ENCODE measurements at places on chromosomes 1 and 21. TPM values are rescaled to one million over a fixed set of nuclear protein-coding genes. Genes with fewer than 3 reads are reported as not detected.
A peak's percentile ranks its signal among the peaks of the same experiment; 100 is the strongest.

DNA sequence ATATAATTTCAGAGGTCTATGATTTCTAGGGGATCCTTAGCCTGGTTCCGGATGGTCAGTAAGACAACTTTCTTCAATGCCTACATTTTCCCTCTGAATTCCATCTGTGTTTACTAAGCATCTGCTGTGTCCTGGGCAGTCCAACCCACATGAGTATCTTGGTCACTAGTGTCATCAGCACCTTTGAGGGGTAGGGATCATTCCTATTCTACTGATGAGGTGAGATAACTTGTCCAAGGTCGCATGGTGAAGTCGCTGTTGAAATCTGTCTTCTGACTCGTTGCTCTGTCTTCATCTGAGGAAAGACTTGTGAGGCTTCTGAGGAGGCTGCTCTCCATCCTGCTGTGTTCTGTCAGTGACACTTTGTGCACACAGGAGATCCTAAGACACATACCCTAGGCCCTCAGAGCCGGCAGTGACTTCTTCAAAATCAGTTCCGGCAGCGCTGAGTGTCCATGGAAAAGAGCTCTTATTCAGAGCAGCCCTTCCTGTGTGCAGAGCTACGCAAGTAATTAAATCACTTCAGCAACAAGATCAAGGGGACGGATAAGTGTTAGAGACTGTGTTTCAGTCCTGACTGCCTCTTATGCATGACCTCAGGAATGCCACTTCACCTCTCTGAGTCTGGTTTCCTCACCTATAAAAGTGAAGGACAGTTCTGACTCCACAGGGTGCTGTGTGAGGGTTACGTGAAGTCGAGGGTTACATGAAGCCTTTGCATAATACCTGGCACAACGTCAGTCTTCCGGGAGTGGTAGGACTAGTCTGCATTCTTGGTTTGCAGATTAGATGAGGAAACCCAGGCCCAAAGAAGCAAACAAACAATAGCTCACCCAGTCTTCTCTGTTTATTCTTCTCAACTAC is 28.4 kb downstream of the AK2 start:
- H3K27me3 ChIP-seq, result no peaks in the 10 kb centered on the region
- peaks cover 31% of the 10 kb centered on the region for H3K4me1 ChIP-seq
- DNase-seq, result no peak

GRCh38 chr1:220306339-220306738 is 34.1 kb upstream of the RAB3GAP2 start:
- H3K36me3 ChIP-seq, result peaks cover 3% of the 10 kb centered on the region
- no peaks in the 10 kb centered on the region for H3K27me3 ChIP-seq
- no peak for DNase-seq
- H3K4me3 ChIP-seq, result no peak overlapping the region
- H3K4me1 ChIP-seq, result peaks cover 2% of the 10 kb centered on the region

DNA sequence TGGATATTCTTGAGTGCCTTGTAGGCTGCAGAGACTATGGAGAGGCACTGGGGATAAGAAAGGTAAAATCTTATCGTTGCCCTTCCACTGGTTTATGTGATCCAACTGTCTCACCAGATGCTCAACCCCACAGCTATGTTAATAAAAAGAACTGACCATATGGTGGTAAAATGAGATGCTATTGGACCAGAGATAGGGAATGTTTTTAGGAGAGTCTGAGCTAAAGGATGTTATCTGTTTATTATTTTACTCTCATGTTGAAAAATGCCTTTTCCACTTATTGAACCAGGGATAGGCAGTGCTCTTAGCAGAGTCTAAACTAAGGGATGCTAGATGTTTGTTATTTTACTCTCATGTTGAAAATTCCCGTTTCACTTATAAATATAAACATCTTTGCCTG is 172.8 kb upstream of the GREM2 start:
- peaks cover 15% of the 10 kb centered on the region for H3K4me1 ChIP-seq
- H3K36me3 ChIP-seq, result no peaks in the 10 kb centered on the region
- no peak overlapping the region for H3K27ac ChIP-seq

Gene CD52
- 1.1 TPM for total RNA-seq

GRCh38 chr1:36411674-36412648 is 14.3 kb upstream of the LSM10 start:
- H3K4me1 ChIP-seq, result peaks cover 3% of the 10 kb centered on the region
- H3K27me3 ChIP-seq, result no peaks in the 10 kb centered on the region
- DNase-seq, result no peak

Gene SLFNL1
- 1.2 TPM for total RNA-seq

GRCh38 chr1:21149855-21150432 is 26.8 kb downstream of the EIF4G3 start:
- peak overlapping the region; percentile 82 for H3K27ac ChIP-seq
- peaks cover 14% of the 10 kb centered on the region for H3K4me1 ChIP-seq
- no peaks in the 10 kb centered on the region for H3K27me3 ChIP-seq
- H3K36me3 ChIP-seq, result peaks cover 8% of the 10 kb centered on the region

DNA sequence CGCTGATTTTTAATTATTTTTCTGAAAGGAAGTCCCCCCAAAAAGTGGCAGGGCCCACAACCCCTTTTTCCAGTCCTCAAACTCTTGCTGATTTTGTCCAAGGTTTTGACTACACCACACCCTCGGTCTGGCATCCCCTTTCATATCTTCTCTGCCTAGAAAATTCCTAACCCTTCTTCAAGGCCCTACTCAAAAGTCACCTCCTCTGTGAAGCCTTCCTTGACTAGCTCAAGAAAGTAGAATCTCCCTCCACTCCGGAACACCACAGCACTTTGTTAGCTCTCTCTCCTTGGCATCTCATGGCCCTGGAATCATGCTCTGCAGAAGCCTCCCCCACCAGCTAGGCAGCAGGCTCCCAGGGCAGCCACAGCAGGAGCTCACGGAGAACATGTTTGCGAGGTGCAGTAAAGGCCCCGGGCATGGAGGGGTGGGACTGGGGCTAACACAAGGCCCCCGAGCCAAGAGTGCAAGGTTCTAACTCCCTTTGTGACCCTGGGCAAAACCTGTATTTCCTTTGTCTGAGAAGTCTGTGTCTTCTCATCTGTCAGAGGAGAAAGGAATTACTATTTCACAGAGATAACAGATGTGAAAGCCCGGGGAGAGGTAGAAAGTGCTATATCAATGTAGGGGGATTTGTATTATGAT is 17.7 kb upstream of the S100A7 start:
- H3K27ac ChIP-seq, result peak overlapping the region; percentile 93
- DNase-seq, result no peak
- peaks cover 36% of the 10 kb centered on the region for H3K4me1 ChIP-seq
- H3K36me3 ChIP-seq, result peaks cover under 1% of the 10 kb centered on the region

- no peak overlapping the region for H3K4me3 ChIP-seq
- H3K4me1 ChIP-seq, result no peaks in the 10 kb centered on the region
- H3K36me3 ChIP-seq, result peaks cover 3% of the 10 kb centered on the region
- no peaks in the 10 kb centered on the region for H3K27me3 ChIP-seq
- no peak overlapping the region for H3K27ac ChIP-seq
These were observed 195.0 kb upstream of the PBX1 start for GRCh38 chr1:164363980-164364379.

Gene PUM1
- 250 TPM for total RNA-seq

Gene ATXN7L2
- 14.9 TPM for total RNA-seq

DNA sequence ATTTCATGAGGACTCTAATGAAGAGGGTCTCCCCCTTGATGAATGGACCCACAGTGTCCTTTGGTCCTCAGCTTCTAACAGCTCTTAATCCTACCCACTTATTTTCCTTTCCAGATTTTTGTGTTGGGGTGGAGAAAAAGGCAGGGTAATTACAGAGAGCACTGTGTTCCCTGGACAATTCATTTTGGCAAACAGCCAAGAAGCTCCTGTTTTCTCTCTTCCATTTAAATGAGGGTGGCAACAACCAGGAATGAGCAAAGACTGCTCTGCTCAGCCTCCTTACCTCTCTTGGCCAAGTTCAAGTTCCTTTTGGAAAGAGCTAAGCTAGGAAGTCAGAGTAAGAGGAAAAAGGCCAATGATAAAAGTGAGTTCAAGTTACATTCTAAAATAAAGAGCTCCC is 11.9 kb downstream of the XKR8 start:
- H3K27ac ChIP-seq, result no peak overlapping the region
- H3K27me3 ChIP-seq, result no peaks in the 10 kb centered on the region
- H3K4me3 ChIP-seq, result no peak overlapping the region
- peaks cover 5% of the 10 kb centered on the region for H3K4me1 ChIP-seq

- H3K4me3 ChIP-seq, result no peak overlapping the region
- no peaks in the 10 kb centered on the region for H3K4me1 ChIP-seq
- H3K27me3 ChIP-seq, result peaks cover 13% of the 10 kb centered on the region
- no peak for DNase-seq
- H3K27ac ChIP-seq, result no peak overlapping the region
These were observed 12.2 kb downstream of the OLFML2B start for GRCh38 chr1:162011337-162012012.

- DNase-seq, result no peak
- no peak overlapping the region for H3K27ac ChIP-seq
- H3K4me3 ChIP-seq, result no peak overlapping the region
- H3K4me1 ChIP-seq, result peaks cover 7% of the 10 kb centered on the region
- H3K36me3 ChIP-seq, result no peaks in the 10 kb centered on the region
- H3K27me3 ChIP-seq, result no peaks in the 10 kb centered on the region
These were observed 43.3 kb downstream of the POU2F1 start for GRCh38 chr1:167263819-167264464.

DNA sequence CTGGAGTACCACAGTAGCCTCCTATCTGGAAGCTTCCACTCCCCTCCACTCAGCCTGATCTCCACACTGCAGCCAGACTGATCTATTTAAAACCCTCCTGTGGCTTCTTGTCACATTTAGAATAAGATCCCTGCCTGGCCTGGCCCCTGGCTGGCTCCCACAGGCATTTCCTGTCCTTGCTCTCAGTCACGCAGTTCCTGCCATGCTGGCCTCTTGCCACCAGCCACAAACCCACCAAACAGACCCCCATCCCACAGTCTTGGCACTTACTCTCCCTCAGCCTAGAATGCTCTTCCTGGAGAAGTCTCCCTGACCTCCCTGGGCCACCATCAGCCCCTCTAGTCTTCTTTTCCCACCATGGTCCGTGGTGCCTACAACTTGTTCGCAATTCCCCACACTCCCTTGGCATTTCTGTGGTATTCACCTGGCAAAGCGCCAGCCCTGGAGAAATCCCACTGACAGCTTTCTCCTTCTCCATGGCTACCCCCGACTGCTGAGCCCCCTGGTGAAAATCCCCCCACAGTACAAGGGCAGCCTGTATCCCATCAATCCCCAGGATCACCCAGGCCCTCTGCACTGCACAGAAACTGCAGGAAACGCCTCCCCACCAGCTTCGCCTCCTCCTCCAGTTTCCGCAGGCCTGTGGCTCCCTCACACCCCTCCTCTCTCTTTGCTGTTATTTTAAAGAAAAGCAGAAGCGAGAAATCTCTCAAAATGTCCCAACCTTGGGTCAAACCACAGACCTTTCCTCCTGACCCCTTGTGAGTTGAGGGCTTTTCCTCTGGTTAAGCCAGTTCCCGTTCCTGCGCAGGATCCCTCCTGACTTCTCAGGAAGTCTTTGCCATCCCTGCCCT is 94.5 kb downstream of the SYT2 start:
- peak overlapping the region; percentile 87 for H3K27ac ChIP-seq
- peaks cover 34% of the 10 kb centered on the region for H3K4me1 ChIP-seq
- no peaks in the 10 kb centered on the region for H3K27me3 ChIP-seq
